ENCODE measurements at places on chromosomes 4 and X.

- DNase-seq, result no peak
Measured at GRCh38 chr4:742742-743311, 37.2 kb downstream of the PCGF3 start.

GRCh38 chrX:71439420-71439819 is 73.3 kb downstream of the TAF1 start:
- DNase-seq, result no peak

GRCh38 chr4:139154134-139154421 is 22.9 kb downstream of the ELF2 start:
- DNase-seq, result no peak

GRCh38 chr4:2934077-2934812 is 29.0 kb downstream of the NOP14 start:
- DNase-seq, result no peak

GRCh38 chr4:17762726-17763125 is 18.7 kb downstream of the FAM184B start:
- peak; percentile 20 for DNase-seq

GRCh38 chrX:15616531-15616930 is 15.8 kb upstream of the ACE2 start:
- no peak for DNase-seq

DNA sequence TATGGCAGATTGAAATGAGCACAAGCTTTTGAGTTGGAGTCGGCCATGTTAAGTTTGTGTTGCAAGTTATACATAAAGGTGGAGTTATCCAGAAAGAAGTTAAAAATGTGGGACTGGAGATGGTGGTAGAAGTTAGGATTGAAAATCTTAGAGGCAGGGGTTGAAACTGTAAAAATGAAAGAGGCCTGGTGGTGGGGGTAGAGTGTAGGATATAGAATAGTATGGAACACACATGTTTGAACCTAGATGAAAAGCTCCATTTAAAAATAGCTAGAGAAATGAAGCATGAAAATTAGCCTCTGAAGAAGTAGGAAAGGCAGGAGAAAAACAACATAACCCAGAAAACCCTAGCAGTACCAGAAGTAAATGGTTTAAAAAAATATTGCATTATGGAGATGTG is 131.8 kb upstream of the ENPEP start:
- DNase-seq, result no peak

- no peak for DNase-seq
Measured at GRCh38 chr4:104073229-104073628, 353.4 kb upstream of the TACR3 start.

DNA sequence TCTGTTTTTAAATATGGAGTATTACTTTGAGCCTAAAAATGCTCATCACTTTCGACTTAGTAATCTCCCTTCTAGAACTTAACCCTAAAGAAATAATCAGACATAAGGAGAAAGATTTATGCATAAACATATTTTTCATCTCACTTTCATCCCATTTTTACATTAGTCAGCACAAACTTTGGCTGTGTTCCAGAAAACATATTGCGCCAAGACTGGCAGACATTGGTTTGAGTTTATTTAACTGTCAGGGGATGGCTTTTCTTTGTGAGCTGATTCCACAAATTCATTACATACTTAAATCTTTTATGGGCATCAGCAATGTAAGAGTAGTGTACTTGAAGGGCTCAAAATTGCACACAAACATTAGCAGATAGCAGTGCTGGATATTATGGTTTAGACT is 23.7 kb downstream of the MAOA start:
- no peak for DNase-seq

DNA sequence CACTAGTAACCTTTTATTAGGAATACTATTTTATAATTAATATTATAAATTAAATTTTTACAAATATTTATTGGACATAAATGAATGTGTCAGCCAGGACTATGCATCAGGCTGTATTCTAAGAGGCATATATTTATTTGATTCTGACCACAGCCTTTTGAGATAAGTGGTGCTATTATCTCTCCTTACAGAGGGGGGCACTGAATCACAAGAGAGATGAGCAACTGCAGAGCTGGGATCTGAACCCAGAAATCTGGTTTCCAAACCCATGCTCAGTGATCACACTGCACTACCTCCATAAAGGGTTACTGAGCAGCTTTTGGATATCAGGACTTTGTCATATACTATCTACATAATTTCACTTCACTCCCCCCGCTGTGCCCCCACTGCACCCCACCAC is 322.0 kb downstream of the TMA16 start:
- DNase-seq, result no peak

- no peak for DNase-seq
Measured at GRCh38 chrX:49309401-49309981, 6.0 kb downstream of the GAGE10 start.

GRCh38 chr4:169774466-169775445 is 17.0 kb upstream of the HPF1 start:
- DNase-seq, result no peak

DNA sequence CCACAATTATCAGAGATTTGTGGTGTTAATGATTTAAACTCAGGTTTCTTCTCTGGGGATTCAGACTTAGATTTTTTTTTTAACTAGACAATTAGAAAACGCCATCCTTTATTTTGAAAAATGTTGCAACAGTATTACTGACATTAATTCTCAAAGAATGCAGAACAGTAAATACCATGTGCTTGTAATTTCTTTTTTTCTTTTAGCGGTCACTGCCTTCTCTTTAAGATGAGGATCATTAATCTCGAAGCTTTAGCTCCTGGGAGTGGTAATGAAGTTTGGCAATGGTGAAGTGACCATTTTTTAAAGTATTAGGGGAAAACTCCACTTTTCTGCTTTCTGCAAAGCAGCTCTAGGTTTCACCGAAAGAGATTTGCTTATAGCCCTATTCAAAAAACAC is 164.0 kb upstream of the MBNL3 start:
- DNase-seq, result no peak

DNA sequence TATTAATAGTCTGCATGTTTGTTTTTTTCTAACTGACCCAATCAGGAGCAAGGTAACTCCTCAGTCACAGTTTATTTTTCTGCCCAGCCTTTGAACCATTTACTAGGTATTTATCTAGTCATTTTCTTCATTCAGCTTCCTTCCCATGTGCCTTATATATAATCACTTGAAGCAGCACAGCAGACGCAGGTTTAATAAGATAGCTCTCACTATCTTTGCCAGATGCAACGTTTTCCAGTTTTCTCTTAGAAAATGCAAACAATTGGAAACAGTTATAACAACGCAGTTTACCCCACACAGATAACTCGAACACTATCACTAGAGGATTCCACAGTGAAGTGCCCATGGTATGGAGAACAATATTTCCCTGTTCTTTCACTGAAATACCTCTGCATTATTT is 56.4 kb upstream of the NFKB1 start:
- DNase-seq, result no peak

- no peak for DNase-seq
Measured at GRCh38 chrX:27444093-27444908, 18.8 kb downstream of the PPP4R3C start.

DNA sequence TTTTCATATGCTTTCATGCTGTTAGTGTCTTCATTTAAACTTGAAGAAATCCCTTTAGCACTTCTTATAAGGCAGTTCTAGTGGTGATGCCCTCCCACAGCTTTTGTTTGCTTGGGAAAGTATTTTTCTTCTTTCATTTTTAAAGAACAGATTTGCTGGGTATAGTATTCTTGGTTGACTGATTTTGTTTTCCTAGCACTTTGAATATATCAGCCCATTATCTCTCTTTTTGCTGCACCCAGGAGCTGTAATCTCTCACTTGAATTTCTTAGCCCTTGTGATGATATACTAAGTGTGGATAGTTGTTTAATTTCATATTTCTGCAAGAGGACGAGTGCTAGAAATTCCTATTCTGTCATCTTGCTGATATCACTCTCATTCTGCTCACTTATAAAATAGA is 283.7 kb downstream of the GPAT3 start:
- no peak for DNase-seq

DNA sequence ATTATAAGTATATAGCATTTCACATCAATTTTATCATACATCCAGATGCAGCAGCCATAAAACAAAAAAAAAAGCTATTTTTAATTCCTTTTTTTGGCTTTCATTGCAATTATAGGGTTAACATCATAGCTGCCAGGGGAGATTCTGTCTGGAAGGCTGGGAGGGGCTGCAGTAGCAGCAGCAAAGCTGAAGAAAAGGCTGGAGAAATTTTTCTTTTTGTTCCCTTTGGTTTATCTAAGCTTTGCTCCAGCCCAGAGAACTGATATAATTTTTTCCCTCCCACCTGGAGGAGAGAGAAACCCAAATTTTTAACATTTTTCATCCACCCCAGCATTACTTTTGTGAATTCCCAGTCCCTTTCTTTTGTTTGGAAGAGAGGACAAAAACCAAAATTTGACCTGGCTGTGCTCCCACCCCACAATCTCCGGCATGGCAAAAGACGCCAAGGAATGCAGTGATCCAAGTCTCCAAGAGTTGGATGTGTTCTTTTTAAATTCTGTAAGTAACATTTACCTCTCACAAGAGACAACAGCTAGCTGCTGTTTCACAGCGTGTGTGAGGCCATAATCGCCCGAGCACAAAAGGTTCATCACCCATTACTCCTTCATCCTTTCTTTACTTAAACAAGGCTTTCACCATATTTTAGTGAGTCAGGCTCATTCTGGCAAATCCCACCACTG is 25.1 kb upstream of the FAM156A start:
- DNase-seq, result no peak

GRCh38 chr4:151331276-151332042 is 6.1 kb upstream of the SH3D19 start:
- no peak for DNase-seq

DNA sequence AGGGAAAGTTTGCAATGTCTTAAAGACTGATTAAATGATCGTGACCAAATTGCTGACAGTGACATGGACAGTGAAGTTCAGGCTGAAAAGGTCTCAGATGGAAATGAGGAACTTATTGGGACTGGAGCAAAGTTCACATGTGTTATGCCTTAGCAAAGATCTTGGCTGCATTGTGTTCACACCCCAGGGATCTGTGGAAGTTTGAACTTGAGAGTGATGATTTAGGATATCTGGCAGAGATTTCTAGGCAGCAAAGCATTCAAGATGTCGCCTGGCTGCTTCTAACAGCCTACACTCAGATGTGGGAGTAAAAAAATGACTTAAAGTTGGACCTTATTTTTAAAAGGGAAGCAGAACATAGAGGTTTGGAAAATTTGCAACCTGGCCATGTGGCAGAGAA is 21.4 kb downstream of the SCARB2 start:
- DNase-seq, result no peak

DNA sequence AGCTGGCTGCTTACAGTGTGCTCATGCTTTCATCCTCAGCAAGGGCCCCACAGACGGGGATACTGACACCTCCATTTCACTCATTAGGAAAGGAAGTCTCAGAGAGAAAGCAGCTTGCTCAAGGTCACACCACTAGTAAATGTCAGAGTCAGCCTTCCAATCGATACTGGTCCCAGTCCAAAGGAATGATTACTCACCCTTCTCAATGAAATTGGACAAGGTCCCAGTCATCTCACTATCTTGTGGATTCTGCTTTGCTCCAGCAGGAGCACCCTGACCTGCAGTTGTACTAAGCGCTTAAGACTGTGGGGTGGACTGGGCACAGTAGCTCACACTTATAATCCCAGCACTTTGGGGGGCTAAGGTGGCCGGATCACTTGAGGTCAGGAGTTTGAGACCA is 132.2 kb upstream of the SLC34A2 start:
- no peak for DNase-seq

DNA sequence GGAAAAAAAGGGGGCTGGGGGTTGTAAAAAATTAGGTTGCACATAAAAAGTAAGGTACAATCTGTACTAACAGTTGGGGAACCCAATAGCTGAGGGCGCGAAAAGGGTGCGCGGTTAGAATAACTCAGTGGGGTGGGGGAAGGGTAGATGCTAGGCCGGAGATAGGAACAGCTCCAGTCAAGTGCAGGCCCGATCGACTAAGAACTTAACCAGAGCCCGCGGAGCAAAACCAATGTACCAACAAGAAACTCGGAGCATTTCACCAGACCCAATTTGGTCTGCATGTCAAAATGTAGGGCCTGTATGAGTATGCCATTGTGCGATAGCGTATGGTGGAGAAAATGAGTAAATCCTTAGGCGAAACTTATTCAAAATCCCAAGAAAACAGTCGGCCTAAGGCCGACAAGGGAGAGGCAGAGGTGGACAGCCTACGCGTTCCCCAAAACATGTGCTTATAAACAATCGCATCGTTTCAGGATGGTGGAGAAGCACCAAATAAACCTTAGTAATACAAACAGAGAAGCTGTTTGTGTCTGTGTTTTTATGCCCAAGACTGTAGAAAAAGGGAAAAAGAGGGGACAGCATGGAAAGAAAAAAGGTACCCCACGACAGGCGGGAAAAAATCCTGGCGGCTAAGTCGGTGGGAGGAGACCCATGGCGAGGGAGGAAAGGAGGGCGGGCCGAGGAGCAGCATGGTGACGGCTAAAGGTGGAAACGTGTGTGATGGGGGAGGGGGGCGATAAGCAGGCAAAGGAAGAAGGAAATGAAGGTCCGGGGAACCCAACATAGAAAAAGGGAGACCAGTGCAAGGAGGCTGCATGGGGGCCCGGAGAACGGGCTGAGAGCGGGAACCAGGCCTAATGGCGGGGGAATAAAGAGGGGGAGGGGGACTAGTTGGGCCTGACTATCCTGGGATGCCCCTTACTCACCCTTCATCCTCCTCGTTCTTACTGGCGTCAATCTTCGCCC is 990 bp downstream of the HNRNPD start:
- peak; percentile 67 for DNase-seq
